ENCODE measurements at places on chromosomes 2 and 18.

GRCh38 chr2:28437149-28437835 is 44.6 kb downstream of the FOSL2 start:
- ATAC-seq, result no peak

DNA sequence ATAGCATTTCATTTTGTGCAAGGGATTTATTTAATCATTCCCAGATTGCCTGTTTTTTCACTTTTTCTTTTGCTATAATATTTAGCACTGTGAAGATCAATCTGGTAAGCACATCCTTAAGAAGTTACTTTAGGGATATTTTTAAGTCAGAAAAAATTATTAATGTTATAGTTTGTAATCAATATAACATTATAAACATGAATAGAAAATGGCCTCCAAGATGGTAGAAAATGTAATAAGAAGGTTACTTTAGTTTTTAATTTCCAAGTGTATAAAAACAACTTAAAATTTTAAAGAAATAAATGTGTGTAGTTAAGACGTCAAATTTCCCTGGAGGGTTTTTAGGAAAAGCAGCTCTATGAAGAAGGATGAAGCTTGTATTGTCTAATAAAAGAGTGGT is 81.9 kb upstream of the SERPINE2 start:
- ATAC-seq, result no peak

DNA sequence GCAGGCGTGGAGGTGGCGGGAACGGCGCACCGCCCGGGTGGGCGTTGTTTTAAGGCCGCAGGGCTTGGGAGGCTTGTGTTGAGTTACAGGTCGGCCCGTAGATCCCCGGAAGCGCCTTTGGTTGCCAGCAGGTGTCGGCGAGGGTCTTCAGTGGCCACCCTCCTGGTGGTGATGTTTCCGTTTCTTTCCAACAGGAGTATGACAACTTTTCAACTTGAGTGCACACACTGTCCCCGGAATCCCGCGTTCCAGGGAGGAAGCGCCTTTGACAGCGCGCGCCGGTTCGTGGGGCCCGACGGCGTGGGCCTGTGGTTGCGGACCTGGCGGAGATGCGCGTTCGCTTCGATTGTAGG is 1.0 kb upstream of the HDAC4 start:
- ATAC-seq, result peak; percentile 5

- ATAC-seq, result no peak
Observed at GRCh38 chr18:8952174-8952573, 150.3 kb upstream of the NDUFV2 start.

DNA sequence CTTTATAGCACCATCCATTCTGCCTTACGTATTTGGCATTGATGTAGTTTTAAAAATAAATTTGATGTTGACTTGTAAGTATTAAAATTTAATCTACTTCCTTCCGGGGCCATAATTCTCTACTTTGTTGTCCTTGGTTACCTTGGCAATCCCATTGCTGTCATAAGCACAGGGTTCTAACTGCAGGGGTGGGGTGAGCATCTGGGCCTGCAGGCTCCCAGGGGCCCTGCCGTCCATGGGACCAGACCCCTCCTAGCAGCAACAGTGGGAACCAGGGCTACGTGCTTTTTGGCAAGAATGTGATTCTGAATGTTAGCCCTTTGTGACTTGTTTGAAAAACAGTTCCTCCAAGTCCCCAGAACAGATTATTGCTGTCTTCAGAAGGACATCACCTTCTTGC is 4.9 kb downstream of the ASAP2 start:
- ATAC-seq, result no peak

DNA sequence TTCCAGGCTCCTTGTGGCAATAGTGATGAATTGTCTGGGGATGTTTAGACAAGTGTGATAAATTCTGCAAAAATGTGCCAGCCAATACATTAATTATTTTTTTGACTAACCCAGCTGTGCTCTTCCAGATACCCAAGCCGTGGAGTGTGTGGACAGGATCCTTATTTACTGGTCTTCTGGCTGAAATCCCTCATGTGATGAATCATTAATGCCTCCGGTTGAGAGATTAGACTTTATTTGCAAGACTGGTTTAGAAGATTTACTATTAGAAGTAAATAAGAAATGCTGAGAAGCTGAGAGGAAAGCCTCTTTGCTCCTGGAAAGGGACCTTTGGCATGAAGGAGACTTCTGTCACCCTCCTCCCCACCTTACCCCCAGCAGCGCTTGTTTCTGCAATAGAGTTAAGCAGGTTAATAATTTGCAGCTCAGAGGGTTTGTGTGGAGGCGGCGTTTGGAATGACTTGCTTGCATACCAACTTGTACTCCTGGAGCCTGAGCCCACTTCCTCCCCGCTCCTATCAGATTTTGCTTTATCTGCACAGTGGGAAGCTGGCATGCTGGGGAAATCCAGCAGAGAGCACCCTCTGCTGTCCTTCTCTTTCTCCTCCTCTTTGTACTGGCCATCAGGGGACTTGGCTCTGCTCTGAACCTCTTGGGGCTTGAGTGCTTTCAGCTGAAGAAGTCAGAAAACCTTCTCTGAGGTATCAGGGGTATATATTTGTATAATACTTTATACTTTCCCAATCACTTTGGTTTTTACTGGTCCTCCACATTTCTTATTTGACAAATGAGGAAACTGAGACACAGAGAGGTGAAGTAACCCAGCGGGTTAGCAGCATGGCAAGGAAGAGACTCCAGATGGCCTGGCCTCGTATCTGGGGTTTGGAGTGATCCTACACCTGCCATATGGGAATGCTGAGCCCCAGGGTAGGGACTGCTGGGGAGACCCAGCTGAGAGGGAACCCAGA is 16.3 kb downstream of the SLC3A1 start:
- ATAC-seq, result peak; percentile 99

- no peak for ATAC-seq
Observed at GRCh38 chr18:69882965-69883668, 64.6 kb downstream of the CD226 start.

DNA sequence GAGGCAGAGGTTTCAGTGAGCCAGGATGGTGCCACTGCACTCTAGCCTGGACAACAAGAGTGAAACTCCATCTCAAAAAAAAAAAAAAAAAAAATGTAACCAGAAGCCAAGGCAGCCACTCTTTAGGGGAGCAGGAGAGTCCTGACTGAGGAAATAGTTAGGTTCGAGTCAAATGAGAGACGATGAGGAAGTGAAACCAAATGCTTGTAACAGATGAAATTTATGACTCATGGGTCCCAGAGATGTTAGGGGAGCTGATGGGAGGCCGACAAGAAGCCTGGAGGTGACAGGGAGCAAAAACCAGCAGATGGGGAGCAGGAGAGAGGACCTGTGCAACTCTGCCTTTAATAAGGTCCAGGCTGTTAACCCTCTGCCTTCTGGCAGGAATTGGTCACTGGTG is 756.1 kb upstream of the DDX18 start:
- ATAC-seq, result no peak

DNA sequence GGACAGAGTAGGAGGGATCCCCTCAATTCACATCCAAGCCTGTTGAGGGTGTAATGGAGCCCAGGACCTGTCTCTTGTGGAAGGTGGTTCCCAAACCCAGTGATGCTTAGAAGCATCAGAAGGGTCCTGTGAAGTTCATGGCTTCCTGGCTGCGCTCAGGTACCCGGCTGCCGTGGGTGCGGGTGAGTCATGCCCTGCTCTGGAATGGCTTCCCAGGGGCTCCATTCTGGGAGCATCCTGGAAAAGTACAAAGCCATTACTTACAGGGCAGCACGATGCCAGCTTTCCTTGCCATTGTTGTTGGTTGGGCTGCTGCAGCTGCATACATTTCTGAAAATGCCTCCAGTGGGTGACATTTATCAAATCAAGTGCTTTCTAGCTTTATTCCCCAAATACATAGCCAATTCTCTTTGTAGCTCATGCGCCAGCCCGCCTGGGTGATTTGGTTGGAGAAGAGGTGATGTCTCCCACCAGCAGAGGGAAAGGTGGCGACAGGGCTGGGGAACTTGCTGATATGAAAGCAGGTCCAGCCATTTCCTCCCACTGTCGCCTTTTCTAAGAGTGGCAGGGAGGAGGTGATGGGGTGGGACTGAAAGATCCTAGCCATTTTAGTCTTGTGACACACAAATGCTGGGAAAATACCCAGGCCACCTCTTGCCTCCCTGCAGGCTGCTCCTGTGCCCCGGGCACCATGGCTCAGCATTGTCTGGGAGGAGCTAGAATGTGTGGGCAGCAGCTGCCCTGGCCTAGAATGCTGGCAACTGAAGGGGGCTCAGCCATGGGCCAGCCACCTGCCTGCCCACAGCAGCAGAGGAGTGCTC is 65.9 kb upstream of the HPCAL1 start:
- no peak for ATAC-seq

DNA sequence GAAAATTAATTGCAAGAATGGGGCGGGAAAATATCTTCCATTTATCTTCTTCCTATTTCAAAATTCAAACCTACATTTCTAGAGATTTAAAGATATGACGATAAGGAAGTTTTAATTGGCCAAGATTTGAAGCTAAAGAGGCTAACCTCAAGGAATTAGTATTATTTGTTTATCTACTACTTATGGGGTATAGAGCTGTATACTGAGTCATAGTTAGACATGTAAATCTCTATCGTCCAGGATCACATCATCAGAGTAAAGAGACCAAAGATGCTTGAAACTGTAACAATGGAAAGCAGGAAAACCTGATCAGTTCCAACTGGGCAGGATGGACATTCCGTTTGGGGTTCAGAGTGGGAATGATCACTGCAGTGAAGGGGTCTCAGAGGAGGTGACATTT is 95.2 kb upstream of the KLF7 start:
- no peak for ATAC-seq

DNA sequence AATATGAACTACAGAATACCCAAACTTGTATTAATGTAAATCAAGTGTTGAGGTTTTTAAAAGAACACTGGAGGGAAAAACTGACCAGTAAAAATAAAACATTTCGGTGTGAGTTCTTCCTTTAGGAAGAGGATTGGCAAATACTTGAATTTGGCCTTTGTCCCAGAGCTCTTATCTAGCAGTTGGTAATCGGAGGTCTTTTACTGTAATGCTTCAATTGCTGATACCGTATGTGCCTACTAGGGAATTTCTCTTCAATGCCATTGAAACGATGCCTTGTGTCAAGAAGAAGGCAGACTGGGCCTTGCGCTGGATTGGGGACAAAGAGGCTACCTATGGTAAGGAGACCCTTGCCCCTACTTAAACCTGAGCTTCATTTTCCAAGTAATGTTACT is 4.1 kb downstream of the RRM2 start:
- no peak for ATAC-seq

DNA sequence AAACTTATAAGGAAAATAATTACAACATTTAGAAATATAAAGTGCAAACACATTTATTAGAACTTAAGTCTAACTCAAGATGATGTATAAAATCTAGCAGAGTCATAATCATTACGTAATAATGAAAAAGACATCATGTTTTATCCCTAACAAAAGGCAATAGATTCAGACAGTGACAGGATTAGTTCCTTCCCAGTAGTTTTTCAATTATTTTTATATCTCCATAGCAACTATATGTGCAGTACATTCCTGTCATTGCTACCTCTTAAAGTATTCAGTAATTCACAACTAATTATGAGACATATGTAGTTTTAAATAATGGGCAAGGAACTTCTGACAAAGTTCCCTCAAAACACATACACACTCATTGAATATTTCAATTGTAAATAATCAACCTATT is 687.9 kb downstream of the CCDC85A start:
- ATAC-seq, result peak; percentile 72

GRCh38 chr2:146869328-146869727 is 975.5 kb upstream of the ACVR2A start:
- no peak for ATAC-seq

GRCh38 chr18:36871801-36872200 is 42.9 kb downstream of the KIAA1328 start:
- no peak for ATAC-seq

DNA sequence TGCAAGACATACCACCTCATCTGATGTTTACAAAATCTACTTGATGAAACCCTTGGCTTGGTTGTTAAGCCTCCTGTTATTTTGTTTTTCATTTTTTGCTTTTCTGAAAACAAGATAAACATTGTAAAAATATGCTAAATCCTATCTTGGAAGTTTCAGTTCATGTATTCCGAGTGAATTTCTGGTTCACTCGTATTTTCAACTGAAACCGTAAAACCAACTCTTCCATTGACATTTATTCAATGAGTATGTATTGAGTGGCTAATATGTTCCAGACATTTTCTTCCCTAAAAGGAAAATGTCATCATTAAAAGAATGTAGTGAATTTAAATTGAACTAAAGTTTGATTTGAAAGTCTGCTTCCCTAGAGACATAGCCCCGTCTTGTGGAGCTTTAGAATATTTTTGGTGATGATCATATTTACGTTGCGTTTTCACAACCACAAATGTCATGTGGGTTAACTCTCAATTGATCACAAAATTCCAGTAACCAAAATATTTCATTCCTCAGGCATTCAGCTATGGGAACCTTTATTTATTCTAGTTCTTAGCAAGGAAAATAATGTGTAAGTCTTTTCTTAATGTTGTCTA is 204.2 kb downstream of the MBD2 start:
- no peak for ATAC-seq

GRCh38 chr2:216571909-216572513 is 61.2 kb upstream of the IGFBP2 start:
- no peak for ATAC-seq

DNA sequence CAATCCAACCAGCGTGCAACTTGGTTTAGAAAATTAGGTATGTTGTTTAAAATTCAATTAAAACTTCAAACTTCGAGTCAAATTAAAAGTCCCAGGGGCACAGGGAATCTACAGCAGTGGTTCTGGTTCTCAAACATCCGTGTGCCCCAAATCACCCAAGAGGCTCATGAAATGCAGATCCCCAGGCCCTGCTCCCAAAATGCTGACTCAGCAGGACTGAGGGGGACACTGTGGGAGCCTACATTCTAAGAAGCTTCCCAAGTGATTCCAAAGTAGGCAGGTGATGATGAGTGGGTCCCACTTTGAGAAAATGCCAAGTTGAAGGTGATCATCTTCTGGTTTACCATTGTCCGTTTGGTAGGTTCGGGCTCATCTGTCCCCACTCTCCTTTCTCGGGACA is 82.3 kb downstream of the GALNT14 start:
- ATAC-seq, result no peak

- ATAC-seq, result no peak
Observed at GRCh38 chr2:75525434-75526310, 35.1 kb downstream of the EVA1A start.

GRCh38 chr18:39389800-39390379 is 1824.3 kb upstream of the CELF4 start:
- no peak for ATAC-seq

GRCh38 chr2:152577579-152577978 is 139.7 kb downstream of the PRPF40A start:
- peak; percentile 45 for ATAC-seq

GRCh38 chr18:54769526-54770464 is 58.5 kb upstream of the RAB27B start:
- no peak for ATAC-seq

GRCh38 chr18:79792096-79792987 is 5.4 kb upstream of the KCNG2 start:
- ATAC-seq, result no peak

DNA sequence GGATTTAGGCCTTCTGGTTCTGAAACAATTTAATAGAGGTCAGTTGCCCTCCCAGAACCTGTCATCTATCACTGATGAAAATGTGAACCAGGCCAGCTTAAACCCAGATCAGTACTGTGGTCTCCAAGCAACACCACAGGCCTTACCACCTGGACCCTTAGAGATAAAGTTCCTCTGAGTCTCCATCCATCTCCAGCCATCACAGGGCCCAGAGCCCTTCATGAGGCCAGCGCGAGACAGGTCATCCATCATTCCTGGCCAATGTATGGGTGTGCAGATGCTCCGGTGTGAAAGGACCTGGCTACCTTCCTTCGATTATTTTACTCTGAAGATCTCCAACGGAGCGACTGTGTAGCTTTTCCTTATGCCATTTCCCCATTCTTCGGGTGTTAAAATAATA is 322.7 kb upstream of the SOX11 start:
- no peak for ATAC-seq

- no peak for ATAC-seq
Observed at GRCh38 chr2:120419073-120419472, 73.1 kb downstream of the INHBB start.

Measured in SK-N-SH treated with all-trans-retinoic acid at 6 μM for 48 hours (cell line).